CD4-positive, alpha-beta memory T cell (primary cell): ENCODE measurements at places on chromosomes 5 and 9.

- DNase-seq = no peak
Measured at GRCh38 chr5:169656125-169656901, 19.2 kb downstream of the DOCK2 start.

- DNase-seq = no peak
Measured at GRCh38 chr9:124721109-124721906, 49.8 kb downstream of the NR6A1 start.

DNA sequence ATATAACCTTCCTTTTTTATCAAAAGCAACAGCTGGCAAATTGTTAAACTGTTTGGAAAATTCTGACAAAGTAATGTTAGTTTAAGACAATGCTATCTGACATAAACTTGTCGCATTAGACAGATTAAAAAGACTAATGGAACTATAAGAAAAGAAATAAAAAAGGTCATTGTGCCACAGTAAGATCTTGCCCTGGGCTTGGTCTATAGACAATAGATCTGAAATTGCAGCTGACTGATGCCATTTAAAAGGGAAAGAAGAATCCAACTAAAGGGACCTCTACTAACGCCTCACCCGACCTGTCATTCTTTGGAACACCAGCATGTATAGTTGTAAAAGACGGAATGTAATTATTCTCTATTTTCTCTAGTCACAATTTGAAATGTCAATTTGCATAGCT lies 644.4 kb upstream of the GRAMD2B start:
- no peak for DNase-seq

GRCh38 chr5:96884995-96885394 lies 8.7 kb downstream of the ERAP2 start:
- no peak for DNase-seq

DNA sequence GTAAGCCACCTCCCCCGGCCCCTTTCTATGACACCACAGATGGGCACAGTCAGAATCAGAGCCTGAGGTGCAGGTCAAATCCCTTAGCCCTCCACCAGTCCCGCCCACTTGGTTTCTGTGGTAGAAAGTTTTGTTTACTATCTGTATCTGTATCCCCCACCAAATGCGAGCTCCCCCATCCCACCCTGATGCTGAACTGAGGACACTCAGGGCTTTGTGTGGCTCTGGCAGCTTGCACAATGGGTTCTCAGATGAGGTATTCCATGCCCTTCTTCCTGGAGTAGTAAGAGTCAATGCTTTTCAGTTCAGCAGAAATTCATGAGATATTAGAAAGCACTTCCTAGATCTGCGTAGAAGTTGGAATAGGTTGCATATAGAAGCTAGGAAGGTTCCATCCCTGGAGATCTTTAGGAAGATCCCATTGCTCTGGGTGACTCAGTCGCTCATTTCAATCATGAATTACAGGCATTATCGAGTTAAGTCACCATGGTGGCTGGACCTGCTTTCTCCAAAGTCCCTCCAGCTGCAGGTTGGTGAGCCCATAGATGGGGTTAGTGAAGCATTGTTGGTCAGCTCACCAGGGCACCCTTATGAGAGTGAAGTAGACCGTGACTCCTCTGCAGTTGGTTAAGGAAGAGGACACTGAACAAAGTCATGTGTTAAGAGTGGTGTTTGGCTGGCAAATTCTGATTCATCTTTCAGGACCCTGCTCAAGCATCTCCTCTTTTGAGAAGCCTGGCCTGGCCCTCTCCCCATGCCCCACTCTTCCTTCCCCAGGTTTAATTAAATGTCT lies 10.6 kb upstream of the KCNIP1 start:
- no peak for DNase-seq

GRCh38 chr5:157596487-157596886 lies 20.9 kb upstream of the ADAM19 start:
- peak; percentile 42 for DNase-seq

- no peak for DNase-seq
Measured at GRCh38 chr9:135787776-135788575, 86.0 kb downstream of the KCNT1 start.

DNA sequence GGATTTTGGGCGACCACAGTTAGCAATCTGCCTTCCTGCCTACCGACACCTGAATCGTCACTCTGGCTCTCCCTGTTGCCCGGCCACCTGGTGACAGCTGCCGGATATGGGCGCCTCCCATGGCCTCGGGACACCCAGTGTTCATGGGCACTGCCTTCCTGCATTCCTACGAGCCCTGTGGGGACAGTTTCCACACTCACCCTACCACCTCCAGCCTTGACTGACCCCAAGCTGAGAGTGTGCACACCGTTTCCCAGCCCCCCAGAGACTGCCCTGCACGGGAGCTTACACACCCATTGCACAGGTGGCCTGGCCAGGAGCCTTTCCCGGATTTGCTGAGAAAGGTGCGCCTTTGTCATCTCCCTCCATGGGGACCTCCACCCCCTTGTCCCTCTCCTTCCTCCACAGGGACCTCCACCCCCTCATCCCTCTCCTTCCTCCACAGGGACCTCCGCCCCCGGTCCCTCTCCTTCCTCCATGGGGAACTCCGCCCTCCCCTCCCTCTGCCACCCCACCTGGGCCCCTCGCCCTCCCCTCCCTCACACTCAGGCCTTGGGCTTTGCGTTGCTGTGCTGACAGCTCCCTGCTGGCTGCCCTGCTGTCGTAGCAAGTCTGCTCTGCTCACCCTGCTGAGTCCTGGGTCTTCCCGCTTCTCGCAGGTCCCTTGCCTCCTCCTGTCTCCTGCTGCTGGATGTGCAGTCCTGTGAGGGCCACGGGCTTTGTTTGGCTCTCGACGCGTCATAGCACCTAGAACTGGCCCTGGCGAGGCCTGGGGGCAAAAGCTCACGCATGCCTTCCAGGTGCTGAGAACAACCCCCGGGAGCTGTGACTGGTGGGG lies 48.4 kb downstream of the MRPL36 start:
- DNase-seq = no peak

DNA sequence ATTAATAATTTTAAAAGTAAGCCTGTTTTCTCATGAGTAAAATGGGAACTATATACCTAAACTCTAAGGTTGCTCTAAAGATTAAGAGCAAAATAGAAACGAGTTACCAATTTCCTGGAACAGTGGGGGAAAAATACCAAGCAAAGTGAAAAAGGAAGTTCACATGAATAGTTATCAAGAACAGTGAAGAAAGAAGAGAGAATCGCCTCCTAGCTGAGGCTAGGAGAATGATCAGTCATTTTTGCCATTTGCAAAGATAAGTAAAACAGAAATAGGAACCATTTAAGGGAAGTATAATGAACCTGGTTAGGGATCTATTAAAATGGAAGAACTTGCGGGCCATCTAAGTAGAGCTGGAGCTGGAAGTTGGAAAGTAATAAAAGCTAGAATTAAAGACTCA lies 50.7 kb downstream of the P4HA2 start:
- DNase-seq = peak; percentile 2
